H1 (cell line): ENCODE measurements at places on chromosomes 4 and X.

DNA sequence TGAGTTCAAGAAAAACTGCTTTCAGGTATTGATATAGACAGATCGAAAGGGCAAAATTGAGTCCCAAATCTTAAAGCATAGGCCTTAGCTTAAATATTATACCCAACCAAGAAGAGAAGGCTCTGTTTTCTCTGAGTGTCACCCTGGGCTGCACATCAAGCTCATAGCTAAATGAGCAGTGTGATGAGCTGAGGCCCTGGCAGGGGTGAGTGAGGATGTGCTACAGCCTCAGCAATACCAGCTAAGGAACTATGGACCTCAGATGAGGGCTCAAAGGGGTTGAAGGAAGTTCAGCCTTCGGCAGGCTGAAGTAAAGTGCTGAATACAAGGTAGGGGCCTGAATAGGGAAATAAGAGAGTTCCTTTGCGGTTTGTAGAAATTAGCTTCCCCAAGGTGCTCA lies 79.3 kb downstream of the FAM114A1 start:
- DNase-seq, result no peak

GRCh38 chrX:12771445-12772069 lies 19.7 kb upstream of the PRPS2 start:
- DNase-seq, result peak; percentile 66

GRCh38 chr4:35399912-35400311 lies 844.4 kb downstream of the ARAP2 start:
- no peak for DNase-seq

DNA sequence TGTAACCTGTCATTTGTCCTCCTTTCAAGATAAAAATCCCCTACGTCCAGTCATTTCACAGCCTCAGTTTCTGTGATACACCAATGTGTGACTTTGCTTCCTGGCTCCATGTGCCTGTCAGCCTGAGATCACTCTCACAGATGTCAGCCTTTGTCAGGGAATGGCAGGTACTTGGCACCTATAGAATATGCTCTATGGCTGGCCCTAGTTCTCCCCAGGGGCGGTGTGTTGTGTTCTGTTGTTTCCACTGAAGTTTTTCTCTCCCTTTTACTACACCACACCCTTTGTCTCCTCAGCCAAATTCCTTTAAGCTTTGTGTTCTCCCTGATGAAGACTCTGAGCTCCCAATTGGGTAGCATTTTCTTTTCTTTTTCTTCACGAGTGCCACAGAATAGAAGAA lies 81.7 kb downstream of the ALPK1 start:
- DNase-seq, result no peak

DNA sequence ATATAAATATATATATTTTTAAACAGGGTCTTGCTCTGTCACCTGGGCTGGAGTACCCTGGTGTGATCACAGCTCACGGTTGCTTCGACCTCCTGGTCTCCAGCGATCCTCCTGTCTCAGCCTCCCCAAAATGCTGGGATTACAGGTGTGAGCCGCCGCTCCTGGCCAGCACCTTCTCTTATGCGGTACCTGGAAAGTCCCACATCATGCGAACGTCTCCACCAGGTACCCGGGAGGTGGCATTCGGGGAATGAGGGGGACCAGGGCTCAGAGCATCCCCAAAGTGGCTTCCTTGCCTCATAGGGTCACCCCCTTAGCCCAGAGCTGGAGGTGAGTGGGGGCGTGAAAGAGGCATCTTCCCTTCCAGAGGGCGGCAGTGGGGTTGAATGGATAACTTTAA lies 84.0 kb upstream of the PPP2R3B start:
- DNase-seq, result no peak

DNA sequence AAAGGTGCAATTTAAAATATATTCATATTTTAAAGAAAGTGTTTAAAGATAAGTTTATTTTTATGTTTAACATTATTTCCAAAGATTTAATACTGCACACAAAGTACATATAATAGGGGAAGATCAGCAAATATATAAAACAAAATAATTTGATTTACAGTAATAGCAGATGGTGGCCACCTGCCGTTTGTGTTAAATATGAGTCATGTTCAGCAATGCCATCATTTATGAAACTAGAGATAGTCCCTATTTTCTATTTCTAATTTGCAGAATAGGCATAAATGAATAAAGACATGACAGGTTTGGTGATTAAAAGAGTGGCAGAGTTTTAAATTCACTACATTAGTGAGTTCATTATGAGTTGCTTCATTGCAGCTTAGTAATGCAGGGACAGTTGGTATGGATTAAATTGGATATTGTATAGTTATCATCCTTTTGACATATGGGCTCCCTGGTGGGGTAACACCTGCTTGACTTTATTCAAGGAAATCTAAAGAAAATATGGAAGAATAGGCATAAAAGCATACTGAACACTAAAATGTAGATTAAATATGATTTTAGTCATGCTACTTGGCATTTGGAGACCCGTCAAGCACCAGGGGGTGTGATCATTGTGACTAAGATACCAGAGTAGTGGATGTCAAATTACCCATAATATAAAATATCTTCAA lies 78.8 kb upstream of the BANK1 start:
- DNase-seq, result no peak

GRCh38 chr4:92091335-92091734 lies 212.4 kb upstream of the GRID2 start:
- peak; percentile 7 for DNase-seq

- DNase-seq, result no peak
Observed at GRCh38 chr4:76515975-76516843, 81.2 kb downstream of the SHROOM3 start.

DNA sequence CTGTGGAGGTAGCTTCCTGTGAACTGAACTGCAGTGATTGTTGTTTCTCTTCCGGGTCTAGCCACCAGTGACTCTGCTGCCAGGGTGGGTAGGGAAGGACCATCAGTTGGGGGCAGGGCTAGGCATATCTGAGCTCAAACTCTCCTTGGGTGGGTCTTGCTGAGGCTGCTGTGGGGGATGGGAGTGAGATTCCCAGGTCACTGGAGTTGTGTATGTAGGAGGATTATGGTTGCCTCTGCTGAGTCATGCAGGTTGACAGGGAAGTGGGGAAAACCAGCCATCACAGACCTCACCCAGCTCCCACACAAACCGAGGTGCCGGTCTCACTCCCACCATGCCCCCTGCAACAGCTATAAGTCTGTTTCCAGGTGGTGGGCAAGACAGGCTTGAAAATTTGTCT lies 1937.8 kb downstream of the PCDH7 start:
- DNase-seq, result no peak

GRCh38 chrX:17861489-17862011 lies 452 bp upstream of the RAI2 start:
- no peak for DNase-seq

DNA sequence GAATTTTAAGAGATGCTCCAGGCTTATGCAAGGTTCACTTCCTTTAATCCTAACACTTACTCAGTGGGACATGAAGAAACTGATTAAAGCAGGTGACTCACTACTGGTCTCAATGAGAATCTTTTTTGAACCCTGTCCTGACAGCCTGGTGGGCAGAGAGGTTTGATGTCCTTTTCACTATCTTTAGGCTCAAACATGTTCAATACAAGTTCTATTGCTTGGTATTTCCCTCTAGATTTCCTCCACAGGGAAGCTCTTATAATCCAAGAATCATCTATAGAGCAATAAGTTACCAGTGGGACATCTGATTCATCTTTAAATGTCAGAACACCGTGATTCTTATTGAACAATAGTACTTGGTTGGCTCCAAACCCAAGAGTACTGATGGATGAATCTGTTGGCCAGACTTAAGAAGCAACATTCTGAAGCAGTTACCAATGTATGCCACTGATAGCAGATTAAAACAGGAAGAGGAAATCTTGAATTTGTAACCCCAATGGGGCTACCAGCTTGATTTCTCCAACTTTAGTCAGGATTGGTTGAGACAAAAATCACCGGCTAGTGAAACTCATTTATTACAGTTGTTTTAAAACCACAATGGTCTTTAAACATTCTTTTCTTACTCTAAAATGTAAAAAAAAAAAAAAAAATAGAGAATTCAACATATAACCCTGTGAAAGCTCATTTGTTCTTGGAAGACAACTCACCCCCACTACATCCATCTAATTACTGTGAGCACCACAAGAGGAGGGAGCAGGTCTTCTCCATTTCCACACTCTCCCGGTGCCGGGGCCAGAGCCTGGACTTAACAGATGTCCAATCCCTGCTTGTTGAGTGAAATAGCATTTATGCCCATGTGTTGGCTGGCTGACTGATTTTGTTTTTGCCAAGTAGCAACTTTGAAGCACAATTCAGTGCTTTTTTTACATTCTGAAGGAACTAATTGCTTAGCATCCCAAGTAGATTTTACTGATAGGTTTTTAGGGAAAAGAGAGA lies 43.3 kb downstream of the FGFBP1 start:
- no peak for DNase-seq

- no peak for DNase-seq
Observed at GRCh38 chr4:183297675-183298074, 22.4 kb downstream of the CLDN22 start.

GRCh38 chrX:55908661-55909212 lies 191.2 kb downstream of the RRAGB start:
- no peak for DNase-seq

- no peak for DNase-seq
Observed at GRCh38 chrX:9947131-9947794, 19.9 kb upstream of the CLDN34 start.

DNA sequence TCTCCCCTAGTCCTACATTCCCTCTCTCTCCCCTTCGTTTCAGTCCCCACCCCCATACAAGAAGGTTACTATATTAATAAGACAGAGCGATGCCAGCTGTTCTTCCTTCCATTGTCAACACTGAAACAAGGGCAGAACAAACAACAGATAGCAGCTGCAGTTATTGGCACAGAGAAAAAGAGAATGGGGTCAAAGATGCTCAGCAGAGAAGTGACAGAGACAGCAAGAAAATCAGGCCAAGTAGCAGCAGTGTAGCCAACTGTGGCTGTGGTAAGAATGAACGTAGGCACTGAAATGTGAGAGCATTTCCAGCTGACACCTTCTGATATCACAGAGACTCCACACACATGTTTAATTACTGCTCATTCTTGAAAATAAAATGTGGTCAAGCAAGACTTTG lies 641.8 kb downstream of the FSTL5 start:
- DNase-seq, result no peak

DNA sequence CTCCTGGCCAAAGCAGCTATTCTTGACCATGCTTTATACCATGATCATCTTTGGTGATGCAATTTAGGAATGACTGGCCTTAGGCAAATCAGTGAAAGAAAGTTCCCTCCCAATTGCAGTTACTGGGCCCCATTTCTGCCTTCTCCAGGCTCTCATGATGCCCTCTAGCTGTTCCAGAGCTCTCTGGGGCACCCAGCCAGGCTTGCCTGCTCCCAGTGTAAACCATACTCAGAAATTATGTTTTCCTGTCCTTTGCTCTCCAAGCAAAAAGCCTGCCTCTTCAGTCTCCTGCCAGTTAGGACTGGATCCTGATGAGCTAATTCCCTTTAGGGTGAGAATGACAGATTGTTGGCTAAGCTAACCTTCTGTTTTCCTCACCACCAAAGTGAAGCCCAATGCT lies 85.3 kb upstream of the RBPJ start:
- no peak for DNase-seq

- DNase-seq, result no peak
Observed at GRCh38 chr4:86302251-86302650, 57.6 kb downstream of the MAPK10 start.

- no peak for DNase-seq
Observed at GRCh38 chrX:44451056-44451455, 91.6 kb downstream of the FUNDC1 start.

GRCh38 chrX:124347242-124347641 lies 879 bp downstream of the SH2D1A start:
- DNase-seq, result no peak

- DNase-seq, result no peak
Observed at GRCh38 chr4:73865431-73866096, 3.6 kb upstream of the CXCL1 start.

DNA sequence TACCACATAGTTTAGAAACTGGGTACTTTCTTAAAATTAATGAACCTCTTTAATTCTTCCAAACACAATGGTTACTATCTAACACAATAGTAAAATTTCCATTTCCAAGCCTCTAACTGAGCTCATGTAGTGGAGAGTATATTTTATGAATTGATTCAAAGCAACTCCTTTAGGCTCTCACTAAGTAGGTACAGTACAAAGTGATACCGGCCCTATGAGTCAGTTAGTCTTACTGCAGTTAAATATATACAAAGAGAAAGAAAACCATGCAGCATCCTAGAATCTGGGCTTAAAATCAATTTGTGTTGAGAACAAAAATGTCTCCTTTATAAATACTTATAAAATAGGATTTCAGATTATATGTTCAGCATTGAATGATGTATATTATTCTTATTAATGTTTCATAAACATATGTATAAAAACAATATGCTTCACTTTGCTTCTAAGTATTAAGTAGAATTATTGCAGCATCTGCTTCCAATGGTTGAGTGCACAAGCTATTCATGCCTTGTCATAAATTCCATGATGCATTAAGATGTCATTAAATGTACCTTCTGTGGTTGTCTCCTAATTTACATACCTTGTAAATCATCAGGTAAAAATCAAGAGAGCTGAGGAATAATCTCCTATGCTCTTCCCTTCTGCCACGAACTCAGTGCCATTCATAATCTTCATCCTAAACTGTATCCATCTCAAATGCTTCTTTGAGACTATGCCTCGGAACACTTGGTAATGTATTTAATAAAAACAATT lies 1037.8 kb downstream of the STPG2 start:
- no peak for DNase-seq

DNA sequence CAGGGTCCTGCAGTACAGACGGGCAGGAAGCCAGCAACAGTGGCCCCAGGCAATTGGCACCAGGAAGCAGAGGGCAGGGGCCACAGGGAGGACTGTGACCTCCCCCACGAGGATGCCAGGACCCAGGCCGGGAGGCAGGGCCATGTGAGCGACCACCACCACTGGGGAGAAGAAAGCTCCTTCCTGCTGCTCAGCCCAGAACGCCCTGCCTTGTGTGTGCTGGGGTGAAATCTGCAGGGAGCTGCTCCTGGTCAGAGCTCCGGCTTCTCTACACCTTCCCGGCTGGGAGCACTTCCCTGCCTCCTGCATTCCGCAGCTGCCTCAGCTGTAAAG lies 100.4 kb downstream of the HMX1 start:
- no peak for DNase-seq

DNA sequence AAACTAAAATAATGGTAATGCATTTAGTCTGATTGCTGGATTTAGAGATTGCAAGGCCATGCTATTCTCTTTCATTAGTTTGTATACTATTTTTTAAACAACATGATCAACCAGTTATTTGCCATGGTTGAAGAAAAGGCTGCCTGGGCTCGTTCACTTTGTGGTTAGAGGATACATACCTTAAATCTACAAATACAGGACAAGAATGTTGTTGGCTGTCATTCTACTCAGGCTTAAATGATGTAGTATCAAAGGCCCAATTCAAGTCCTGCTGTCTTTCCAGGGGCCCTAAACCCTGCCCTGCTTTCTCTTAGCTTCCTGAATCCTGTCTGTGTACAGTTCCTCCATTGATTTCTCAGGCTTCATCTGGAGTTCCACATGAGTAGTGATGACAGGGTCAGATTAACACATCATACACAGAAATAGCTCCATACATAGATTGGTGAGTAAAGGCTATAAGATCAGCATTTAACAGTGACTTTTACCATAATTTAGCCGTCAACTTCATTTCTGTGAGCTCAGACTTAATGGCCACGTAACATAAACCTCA lies 114.9 kb upstream of the GPRIN3 start:
- DNase-seq, result no peak
